ENCODE measurements at places on chromosomes 3 and 15.

DNA sequence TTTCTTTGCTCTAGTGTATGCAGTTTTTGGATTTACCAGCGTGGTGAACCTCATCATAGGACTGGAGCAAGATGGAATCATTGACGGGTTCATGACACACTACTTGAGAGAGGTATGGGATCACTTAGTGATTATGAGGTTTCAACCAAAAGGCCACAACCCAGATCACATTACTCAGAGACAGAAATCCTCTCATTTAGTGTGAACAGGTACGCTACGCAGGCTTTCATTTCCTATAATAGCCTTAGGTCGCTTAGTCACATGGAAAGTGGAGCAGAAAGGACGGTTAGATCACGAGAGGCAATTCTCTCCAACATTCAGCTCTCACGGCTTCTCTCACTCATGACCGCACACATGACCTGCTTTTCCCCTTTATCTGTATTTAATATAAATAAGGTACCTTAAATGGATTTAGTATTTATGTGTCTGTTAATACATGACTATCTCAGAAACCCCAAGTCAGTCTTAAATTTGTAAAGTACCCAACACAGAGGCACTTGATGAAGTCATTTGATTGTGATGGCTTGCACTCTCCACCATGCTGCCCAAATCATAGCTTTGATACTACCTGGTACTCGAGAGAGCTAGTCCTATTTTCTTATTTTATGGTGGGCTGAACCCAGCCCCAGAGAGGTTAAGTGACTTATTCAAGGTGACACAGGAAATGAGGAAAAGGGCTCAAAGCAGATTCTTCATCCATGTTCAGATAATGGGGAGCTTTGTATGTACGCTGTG lies 8.6 kb downstream of the TM6SF1 start:
- DNase-seq: no peak

DNA sequence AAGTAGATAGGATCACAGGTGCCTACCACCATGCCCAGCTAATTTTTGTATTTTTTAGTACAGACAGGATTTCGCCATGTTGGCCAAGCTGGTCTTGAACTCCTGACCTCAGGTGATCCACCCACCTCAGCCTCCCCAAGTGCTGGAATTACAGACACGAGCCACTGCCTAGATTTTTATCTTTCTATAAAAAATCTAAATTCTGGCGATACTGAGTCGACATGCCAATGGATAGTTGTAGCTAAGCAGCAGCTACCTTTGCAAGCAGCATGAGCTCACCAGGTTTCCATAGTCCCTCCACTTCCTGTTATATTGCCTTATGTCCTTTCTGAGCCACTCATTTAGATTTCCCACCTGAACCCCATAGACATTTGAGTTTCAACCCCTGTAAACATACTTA lies 13.1 kb upstream of the FMN1 start:
- no peak for DNase-seq

DNA sequence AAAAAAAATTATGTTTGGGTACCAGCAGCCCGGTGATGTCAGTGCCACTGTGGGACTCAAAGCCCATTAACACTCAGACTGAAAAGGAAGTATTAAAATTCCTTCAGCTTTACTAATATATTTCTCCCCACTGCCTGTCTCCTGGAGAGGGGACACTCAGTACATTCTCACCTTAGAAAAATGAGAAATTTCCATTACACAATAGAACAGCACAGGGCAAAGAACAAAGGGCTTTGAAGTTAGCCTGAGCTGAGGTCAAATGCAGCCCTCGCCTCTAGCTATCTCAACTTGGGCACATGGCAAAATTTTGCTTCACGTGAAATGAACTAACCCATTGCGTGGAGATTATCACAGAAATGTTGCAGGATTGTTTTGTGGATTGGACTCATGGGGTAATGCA lies 80.8 kb downstream of the RARB start:
- DNase-seq: no peak

GRCh38 chr3:79953591-79954101 lies 185.8 kb upstream of the ROBO1 start:
- no peak for DNase-seq

- DNase-seq: peak; percentile 5
Observed at GRCh38 chr3:29759411-29760225, 478.7 kb downstream of the RBMS3 start.

- DNase-seq: no peak
Observed at GRCh38 chr3:191961022-191961421, 500.1 kb downstream of the PYDC2 start.

- no peak for DNase-seq
Observed at GRCh38 chr3:190990898-190991297, 128.4 kb upstream of the GMNC start.

GRCh38 chr15:67396114-67396513 lies 124.8 kb upstream of the C15orf61 start:
- DNase-seq: no peak

DNA sequence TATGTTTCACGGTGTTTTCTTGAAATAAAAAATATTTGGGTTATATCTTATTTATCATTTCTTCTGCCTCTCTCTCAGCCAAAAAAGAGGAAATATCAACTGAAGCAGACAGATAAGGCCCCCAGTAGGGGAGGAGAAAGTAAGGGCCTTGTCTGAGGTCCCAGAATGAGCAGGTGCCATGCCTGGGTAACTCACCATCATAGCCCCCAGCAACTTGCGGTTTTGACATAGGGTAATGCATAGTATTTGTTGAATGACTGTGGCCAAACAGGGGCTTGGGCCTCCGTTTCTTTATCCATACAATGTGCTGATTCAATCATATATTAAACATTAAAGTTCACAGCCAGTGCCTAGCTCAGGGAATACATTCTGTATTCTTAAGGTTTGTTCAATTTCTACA lies 119.6 kb downstream of the ABI3BP start:
- no peak for DNase-seq

DNA sequence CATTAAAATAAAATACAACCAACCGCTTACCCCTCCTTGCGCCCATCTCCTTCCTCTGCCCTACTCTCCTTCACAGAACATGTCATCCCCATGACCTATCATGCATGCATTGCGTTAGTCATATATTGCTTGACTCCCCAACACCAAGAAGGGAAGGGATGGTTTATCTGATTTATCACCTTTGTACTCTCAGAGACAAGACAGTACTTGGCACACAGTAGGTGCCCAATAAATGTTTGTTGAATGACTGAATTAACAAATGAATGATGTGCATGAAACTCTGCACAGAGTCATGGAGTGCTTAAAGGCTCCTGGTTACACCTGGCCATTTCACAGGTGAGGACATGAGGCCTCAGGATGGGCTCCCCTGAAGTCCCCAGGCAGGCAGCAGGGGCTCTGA lies 59.7 kb downstream of the IQSEC1 start:
- no peak for DNase-seq

DNA sequence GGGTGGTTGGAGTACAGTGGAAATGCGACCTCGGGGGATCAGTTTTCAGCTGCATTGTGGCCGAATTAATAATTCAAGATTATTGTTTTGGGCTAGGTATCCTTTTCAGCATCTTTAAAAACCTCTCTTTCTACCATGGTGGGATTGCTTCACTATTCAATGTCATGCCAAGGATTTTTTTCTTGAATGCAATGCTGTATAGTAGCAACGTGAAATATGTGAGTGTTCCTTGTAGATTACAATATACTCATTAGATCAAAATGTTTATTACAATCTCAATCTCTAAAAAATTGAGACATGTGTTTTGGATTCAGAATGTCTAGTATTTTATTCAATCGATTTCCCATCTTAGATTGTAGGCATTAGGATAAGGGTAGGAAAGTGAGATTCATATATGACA lies 586.5 kb upstream of the TBL1XR1 start:
- no peak for DNase-seq

DNA sequence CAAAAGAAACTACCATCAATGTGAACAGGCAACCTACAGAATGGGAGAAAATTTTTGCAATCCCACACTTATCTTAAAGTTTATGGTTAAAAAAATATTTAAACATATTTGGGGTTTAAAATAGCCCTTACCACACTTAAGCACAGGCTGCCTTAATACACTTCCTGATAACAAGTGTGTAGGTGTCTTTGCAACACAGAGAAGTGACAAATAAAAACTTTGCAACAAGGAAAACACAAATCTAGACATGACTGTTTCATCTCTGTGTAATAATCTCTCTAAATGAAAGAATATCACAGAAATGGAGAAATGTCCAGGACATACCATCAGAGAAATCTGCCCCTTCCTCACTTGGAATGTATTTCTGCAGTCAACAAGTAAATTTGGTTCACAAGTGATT lies 464.1 kb upstream of the ARHGEF26 start:
- DNase-seq: no peak

GRCh38 chr15:90234096-90234988 lies at the start of gene GDPGP1:
GDPGP1 (plus strand) TSS chr15:90234209; CDS start chr15:90240909, 6,700 bp downstream.
- peak; percentile 72 for DNase-seq

GRCh38 chr3:126753191-126754160 lies 49.4 kb downstream of the CHCHD6 start:
- DNase-seq: no peak

GRCh38 chr15:91227117-91227516 lies 127.1 kb downstream of the SV2B start:
- DNase-seq: no peak

GRCh38 chr15:74983725-74984231 lies 11.6 kb upstream of the SCAMP5 start:
- DNase-seq: no peak

DNA sequence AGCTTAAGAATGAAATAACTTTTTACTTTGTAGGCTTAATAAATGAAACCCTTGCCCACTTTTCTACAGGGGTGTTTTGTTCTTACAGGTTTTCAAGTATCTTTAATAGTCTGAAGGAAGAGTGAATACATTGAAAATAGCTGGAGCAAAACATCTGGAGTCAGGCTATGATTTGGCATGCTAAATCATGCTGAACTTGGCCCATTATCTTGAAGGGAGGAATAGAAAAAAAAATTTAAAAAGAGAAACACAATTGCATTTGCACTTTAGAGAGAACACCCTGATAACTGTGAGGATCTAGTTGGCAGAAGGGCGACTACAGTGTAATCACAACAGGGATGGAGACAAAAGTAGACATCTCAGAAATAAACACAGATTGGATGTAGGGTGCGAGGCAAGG lies 1.8 kb upstream of the IQGAP1 start:
- DNase-seq: no peak

GRCh38 chr3:59930170-59930569 lies 880.3 kb upstream of the CFAP20DC start:
- DNase-seq: no peak

DNA sequence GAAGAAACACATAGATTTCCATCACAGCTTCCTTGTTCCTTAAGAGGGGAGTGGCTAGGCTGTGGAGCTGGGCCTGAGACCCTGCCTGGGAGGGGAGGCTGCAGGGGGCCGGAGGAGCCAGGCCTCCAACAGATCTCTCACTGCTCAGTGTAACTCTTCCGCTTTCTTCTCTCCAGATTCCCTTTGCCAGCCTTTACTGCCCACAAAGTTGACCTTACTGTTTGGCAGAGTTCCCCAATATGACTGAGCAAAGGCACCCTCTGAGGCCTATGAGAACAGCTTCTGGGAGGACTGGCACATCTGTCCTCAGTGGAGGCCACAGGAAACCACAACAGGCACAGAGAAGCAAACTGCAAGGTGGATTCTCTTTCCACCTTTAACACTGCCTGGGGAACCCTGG lies 38.1 kb downstream of the SLCO2A1 start:
- no peak for DNase-seq

GRCh38 chr3:54163441-54163840 lies 41.1 kb downstream of the CACNA2D3 start:
- DNase-seq: no peak

DNA sequence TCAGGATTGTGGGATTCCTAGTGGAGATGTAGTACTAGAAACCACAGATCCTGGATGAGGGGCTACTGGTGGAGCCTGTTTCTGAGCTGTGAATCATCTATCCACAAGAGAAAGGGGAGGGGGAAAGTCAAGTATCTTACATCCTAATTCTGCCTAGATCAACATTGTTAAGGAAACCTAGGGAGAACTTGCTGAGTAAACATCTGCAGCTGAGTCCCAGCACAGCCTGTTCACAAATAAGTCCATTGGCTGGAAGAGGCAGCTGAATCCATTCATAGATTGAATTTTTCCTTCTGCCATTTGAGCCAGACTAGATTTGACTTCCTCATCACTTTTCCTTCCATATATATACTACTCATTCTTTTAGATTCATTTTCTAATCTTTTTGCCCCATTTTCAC lies 460.5 kb downstream of the TUSC7 start:
- no peak for DNase-seq

- DNase-seq: no peak
Observed at GRCh38 chr15:41921167-41921566, 27.3 kb upstream of the SPTBN5 start.

- DNase-seq: peak; percentile 11
Observed at GRCh38 chr15:98085003-98085639, 124.6 kb downstream of the ARRDC4 start.

DNA sequence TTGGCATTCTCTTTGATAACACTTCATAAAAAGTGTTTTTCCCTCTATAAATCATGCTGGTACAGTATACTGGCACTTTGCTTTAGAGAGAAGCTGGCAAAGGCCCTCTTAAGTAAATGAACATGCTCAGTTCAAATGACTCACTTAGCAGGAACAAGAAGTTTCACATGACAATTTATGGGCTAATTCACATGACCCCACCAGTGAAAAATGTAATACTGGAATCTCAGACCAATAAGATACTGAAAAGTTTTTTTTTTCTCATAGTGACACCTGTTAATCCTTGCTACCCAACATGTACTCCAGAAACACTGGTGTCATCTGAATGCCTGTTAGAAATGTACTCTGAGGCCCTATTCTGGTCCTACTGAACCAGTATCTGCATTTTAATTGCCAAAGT lies 13.9 kb downstream of the BTBD1 start:
- no peak for DNase-seq

GRCh38 chr3:24160424-24161095 lies 215.5 kb downstream of the NR1D2 start:
- DNase-seq: no peak

DNA sequence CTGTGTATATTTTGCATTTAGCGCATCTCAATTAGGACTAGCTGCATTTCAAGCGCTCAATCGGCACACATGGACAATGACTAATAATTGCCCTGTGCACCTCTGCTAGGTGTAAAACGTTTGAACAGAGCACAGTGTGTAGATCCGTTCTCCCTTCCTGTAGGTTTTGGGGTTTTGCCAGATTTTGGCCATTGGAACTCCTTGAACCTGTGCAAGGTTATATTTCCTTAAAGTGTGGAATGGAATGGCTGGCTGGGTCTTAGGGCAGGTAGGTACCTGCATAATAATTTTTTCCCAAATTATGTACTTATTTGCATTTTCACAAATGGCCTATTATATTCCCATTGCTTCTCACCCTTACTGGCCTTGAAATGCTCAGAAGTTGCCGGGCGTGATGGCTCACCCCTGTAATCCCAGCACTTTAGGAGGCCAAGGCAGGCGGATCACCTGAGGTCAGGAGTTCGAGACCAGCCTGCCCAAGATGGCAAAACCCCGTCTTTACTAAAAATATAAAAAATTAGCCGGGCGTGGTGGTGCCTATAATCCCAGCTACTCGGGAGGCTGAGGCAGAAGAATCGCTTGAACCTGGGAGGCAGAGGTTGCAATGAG lies 777 bp downstream of the RNU5B-1 start:
- peak; percentile 79 for DNase-seq

GRCh38 chr3:123818324-123818920 lies 65.7 kb downstream of the MYLK start:
- DNase-seq: no peak

- no peak for DNase-seq
Observed at GRCh38 chr15:59185725-59186124, 20.9 kb upstream of the LDHAL6B start.
